ENCODE measurements at places on chromosomes 12 and 14. TPM values are rescaled to one million over a fixed set of nuclear protein-coding genes. Genes with fewer than 3 reads are reported as not detected.

- no peak for DNase-seq
- no peak overlapping the region for H3K27ac ChIP-seq
- no peak overlapping the region for H3K4me3 ChIP-seq
- H3K27me3 ChIP-seq, result no peaks in the 10 kb centered on the region
- no peaks in the 10 kb centered on the region for H3K4me1 ChIP-seq
Measured at GRCh38 chr12:10634427-10634826, 21.0 kb upstream of the MAGOHB start.

DNA sequence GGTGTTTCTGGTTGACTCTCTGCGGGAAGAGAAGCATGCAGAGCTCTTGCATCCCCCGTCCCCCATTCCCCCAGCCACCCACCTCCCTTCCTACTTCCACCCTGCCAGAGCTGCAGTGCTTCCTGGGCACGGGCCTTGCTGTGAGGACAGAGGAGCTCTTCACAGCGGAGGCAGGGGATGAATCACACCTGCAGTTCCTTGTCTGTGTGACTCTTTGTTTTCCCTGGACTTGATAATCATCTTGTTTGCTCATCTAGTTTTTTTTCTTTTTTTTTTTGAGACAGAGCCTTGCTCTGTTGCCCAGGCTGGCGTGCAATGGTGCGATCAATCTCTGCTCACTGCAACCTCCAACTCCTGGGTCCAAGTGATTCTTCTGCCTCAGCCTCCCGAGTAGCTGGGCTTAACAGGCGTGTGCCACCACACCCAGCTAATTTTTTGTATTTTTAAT is 27.8 kb downstream of the ANKRD9 start:
- H3K4me1 ChIP-seq, result peaks cover 5% of the 10 kb centered on the region
- no peak overlapping the region for H3K4me3 ChIP-seq
- H3K27ac ChIP-seq, result no peak overlapping the region
- no peaks in the 10 kb centered on the region for H3K27me3 ChIP-seq
- DNase-seq, result peak; percentile 46
- no peaks in the 10 kb centered on the region for H3K36me3 ChIP-seq

- H3K4me3 ChIP-seq, result no peak overlapping the region
- H3K4me1 ChIP-seq, result peaks cover 17% of the 10 kb centered on the region
- DNase-seq, result no peak
Measured at GRCh38 chr12:106239241-106239950, 8.4 kb downstream of the CKAP4 start.

GRCh38 chr14:20799456-20799891 is 3.2 kb downstream of the RNASE1 start:
- H3K36me3 ChIP-seq, result no peaks in the 10 kb centered on the region
- DNase-seq, result no peak
- peak overlapping the region; percentile 58 for H3K27ac ChIP-seq
- no peaks in the 10 kb centered on the region for H3K27me3 ChIP-seq
- H3K4me3 ChIP-seq, result peak overlapping the region; percentile 24

DNA sequence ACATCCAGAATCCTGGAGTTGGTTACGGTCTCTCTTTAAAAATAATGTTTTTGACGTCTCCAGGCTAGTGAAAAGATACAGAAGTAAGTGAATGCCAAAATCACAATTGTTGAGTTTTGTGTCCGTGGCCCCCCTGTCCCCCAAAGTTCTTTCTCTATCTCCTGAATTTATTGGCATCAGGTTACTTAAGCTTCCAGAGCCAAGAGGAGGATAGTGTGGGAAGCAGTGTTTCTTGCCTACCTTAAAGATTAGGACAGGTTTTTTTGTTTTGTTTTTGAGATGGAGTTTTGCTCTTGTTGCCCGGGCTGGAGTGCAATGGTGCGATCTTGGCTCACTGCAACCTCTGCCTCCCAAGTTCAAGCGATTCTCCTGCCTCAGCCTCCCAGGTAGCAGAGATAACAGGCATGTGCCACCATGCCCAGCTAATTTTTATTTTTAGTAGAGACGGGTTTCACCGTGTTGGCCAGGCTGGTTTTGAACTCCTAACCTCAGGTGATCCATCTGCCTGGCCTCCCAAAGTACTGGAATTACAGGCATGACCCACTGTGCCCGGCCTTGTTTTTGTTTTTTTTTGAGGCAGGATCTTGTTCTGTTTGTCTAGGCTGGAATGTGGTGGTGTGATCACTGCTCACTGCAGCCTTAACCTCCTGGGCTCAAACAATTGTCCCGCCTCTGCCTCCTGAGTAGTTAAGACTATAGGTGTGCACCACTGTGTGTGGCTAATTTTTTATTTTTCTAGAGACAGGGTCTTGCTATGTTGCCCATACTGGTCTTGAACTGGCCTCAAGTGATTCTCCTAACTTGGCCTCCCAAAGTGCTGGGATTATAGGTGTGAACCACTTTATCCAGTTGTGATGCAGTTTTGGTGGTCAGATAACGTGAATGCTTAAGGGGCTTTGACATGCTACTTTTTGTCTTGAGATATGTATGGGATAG is 5.4 kb downstream of the SRSF5 start:
- H3K4me1 ChIP-seq, result peaks cover 63% of the 10 kb centered on the region
- peaks cover 26% of the 10 kb centered on the region for H3K36me3 ChIP-seq
- no peaks in the 10 kb centered on the region for H3K27me3 ChIP-seq
- no peak overlapping the region for H3K27ac ChIP-seq
- no peak for DNase-seq

GRCh38 chr12:21618566-21618965 is 13.9 kb upstream of the GYS2 start:
- no peaks in the 10 kb centered on the region for H3K27me3 ChIP-seq
- DNase-seq, result no peak
- H3K27ac ChIP-seq, result no peak overlapping the region
- no peak overlapping the region for H3K4me3 ChIP-seq

DNA sequence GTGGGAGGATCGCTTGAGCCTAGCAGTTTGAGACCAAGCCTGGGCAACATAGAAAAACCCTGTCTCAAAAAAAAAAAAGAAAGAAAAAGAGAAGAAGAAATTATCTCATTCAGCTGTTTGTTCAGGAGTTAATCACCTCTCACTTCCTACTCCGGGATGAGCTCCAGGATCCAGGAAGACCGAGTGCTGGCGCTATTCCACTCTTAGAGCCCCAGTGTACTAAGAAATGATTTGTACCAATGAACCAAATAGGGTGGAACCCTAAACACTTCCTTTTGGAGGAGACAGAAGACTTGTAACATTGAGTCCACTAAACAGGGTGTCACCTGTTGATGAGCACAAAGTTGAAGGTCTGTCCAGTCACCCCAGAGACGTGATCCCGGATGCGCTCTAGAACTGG is 3.6 kb downstream of the ALKBH2 start:
- no peaks in the 10 kb centered on the region for H3K27me3 ChIP-seq
- peaks cover 16% of the 10 kb centered on the region for H3K4me1 ChIP-seq
- H3K4me3 ChIP-seq, result no peak overlapping the region
- DNase-seq, result no peak

GRCh38 chr14:33534104-33534503 is 416.8 kb downstream of the EGLN3 start:
- H3K27ac ChIP-seq, result no peak overlapping the region
- no peaks in the 10 kb centered on the region for H3K36me3 ChIP-seq
- H3K4me3 ChIP-seq, result no peak overlapping the region
- no peaks in the 10 kb centered on the region for H3K4me1 ChIP-seq
- H3K27me3 ChIP-seq, result no peaks in the 10 kb centered on the region
- DNase-seq, result no peak

- no peak for DNase-seq
- no peak overlapping the region for H3K4me3 ChIP-seq
- H3K36me3 ChIP-seq, result no peaks in the 10 kb centered on the region
- H3K27ac ChIP-seq, result no peak overlapping the region
- no peaks in the 10 kb centered on the region for H3K27me3 ChIP-seq
Measured at GRCh38 chr14:82778601-82779000, 1244.9 kb upstream of the SEL1L start.

DNA sequence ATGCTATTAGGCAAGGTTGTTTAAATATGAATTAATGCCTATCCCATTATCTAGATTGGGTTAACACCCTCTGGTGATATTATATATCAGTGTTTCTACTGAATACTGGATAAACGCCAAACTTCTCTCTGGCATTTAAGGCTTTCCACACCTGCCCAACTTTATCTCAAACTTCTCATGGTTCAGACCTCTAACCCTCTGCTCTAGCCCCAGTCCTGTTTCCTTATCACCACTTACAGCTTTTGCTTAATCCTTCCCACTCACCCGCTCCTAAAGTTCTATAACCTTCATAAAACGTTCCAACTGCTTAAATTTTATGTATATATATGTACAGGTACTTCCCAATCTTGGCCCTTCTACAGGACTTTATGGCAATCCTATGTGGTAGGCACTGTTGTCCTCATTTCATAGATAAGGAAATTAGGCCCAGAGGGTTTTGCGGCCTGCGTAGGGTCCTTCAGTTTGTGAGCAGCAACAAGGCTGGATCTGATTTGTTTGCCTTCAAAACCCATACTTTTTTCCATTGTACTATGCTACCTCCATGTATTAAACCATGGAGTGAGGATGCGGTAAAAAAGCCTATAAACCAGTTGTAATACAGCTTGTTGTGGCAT is 1.2 kb downstream of the LPCAT3 start:
- peaks cover 23% of the 10 kb centered on the region for H3K4me1 ChIP-seq
- H3K27ac ChIP-seq, result peak overlapping the region; percentile 93
- no peak for DNase-seq

KRT6C gene
- not detected for total RNA-seq

DNA sequence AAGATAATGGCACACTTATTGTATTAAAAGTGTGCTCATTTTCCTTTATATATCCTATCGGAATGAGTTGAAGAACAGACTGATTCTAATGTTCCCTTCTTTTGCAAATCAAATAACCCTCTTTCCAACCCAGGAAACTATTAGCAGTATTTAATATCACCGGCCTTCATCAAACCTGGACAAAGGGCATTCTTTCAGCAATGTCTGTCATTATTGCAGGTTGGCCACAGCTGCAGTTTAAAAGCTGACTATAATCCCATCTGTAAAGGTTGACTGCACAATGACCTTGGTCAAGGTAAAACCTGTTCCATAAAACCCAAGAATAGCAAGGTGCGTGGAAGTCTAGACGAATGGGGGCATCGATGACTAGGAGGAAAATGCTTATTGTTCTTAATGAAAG is 472.3 kb upstream of the SOX5 start:
- no peak for DNase-seq
- H3K36me3 ChIP-seq, result no peaks in the 10 kb centered on the region
- H3K27ac ChIP-seq, result no peak overlapping the region
- no peaks in the 10 kb centered on the region for H3K27me3 ChIP-seq

TNFAIP2 gene
- 33.5 TPM for total RNA-seq

C14orf180 gene
- total RNA-seq, result 0.16 TPM

GRCh38 chr12:110948041-110948440 is 27.7 kb upstream of the MYL2 start:
- no peaks in the 10 kb centered on the region for H3K36me3 ChIP-seq
- H3K27me3 ChIP-seq, result no peaks in the 10 kb centered on the region
- no peaks in the 10 kb centered on the region for H3K4me1 ChIP-seq
- no peak overlapping the region for H3K27ac ChIP-seq
- DNase-seq, result no peak

MMP19 gene
- 7.1 TPM for total RNA-seq

DNA sequence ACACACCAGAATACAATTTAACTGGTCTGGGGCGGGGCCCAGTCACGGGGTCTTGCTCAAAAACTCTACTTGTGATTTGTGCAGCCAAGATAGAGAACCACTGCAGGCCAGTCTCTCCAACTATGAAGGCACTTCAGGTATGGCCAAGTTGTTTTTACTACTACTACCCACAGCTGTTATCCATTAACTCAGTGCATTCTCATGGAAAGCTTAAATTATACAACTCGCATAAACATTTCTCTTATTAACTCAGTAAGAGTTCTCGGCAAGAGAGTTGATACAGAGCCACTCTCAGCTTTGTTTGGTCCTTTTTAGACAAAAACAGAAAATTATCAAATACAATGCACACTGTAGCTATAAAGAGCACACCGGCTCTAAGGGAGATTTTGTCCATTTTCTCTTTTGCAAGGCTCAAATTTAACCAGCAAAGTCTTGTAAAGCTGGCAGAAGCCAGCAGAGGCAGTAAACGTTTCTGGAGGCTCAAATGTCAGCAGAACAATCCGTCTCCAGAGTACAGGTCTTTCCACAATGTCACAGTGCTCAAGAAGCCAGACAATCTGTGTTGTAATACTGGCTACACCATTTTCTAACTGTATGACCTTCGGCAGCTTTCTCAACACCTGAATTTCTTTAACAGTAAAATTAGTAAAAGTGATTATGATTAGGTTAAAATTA is 85.9 kb downstream of the PTGER2 start:
- no peak overlapping the region for H3K4me3 ChIP-seq
- peaks cover 17% of the 10 kb centered on the region for H3K4me1 ChIP-seq
- H3K27me3 ChIP-seq, result no peaks in the 10 kb centered on the region
